Kidney glomerular epithelial cell (primary cell): ENCODE measurements at places on chromosomes 4 and X.
A peak's percentile ranks its signal among the peaks of the same experiment; 100 is the strongest.

DNA sequence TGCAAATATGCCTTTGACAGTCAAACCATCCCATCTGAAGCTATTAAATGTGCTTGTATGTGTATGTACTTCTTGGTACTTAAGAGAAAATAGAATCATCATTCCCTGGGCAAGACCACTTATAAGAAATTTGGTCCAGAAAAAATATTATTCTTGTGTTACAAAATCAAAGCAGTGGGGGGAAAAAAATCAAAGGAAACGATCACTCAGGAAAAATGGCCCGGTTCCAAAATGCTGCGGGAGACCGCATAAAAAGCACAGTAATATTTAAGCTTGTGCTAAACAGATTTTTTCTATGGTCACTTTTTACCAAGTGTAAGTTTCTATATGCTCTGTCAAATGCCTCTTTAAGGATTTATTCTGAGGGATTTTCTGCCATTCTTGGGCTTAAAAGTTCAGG is 36.1 kb downstream of the RAI2 start:
- DNase-seq: no peak

DNA sequence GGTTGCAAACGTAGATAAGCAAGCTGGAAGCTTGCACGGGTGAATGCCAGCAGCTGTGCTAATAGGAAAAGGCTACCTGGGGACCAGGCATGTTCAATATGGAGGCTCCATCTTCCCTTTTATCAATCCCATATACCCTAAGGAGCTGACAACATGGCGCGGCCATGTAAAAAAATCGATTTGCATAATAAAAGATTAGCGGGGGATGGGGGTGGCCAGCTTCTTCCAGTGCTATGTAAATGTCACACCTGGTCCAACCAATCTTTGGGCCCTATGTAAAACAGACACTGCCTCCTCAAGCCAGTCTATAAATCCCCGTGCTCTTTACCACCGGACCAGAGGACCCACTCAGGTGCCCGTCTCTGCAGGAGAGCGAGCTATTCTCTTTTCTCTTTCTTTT is 128.2 kb downstream of the GPAT3 start:
- DNase-seq: no peak

- DNase-seq: no peak
These were observed 18.6 kb downstream of the TRIM2 start for GRCh38 chr4:153222707-153223426.

DNA sequence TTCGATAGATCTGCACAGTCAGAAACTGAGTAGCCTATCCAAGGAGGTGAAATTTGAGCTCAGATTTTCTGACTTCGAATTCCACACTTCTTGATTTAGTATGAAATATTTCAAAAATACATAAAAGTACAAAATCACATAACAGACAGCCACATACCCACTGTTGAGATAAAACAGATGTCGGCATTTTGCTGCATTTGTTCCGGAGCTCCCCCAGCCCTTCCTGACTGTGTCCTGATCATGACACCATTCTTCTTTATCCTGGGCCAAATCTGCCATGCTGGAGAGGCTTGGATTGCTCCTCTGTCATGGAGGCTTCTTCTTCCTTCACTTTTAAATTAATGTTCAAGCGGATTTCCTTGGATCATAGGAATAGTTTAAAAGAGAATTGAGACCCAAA is 124.2 kb upstream of the RBPJ start:
- no peak for DNase-seq

DNA sequence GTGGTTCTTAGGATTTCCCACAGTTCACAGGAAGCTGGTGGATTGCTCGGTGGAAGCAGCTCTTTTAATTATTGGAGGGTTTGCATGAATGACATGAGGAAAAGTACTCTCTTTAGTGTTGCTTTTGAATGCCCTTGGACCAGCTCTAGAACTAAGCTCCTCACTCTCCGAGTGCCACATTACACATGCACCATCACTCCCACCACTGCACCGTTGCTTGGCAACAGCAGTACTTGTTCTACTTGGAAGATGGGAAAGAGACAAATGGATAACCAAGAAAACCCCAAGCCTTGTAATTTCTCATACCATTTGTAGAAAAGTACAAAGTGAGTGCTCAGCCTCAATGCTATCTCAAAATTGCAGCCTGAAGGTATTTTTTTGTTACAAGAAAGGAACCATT is 620.2 kb upstream of the BOD1L1 start:
- DNase-seq: no peak

- DNase-seq: no peak
These were observed 1.7 kb downstream of the GABRQ start for GRCh38 chrX:152639426-152639825.

- DNase-seq: no peak
These were observed 239.2 kb upstream of the SMIM31 start for GRCh38 chr4:164514765-164515164.

- DNase-seq: no peak
These were observed 41.4 kb upstream of the NDST4 start for GRCh38 chr4:115154826-115155225.

DNA sequence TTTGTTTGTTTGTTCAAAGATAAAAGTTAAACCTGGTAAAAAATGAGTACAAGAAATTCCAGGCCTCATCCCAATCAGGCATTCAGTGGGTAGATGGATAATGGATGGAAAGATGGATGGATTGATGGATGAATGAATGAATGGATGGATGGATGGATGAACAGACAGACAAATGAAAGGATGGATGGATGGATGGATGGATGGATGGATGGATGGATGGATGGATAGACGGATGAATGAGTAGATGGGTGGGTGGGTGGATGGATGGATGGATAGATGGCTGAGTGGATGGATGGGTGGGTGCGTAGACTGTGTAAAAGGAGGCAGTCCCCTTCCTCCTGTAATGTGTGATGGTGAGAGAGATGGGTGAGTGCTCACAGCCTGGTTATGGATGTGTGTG is 206.7 kb downstream of the FRMPD4 start:
- DNase-seq: no peak

DNA sequence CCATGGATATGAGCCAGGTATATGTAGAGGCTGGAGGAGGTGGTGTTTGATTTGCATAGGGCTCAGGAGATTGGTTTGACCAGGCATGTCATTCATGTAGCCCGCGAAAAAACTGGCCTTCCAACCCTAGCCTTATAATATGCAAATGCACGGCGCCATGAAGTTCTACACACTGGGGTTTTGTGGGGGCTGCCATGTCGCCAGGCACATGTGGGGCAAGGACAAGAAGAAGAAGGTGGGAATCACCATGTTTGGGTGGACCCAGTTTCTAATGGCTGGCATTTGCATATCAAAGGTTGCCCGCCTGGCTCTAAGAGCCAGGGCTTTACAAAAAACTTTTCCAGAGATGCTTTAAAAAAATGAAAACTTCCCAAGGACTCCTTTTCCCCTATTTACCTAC is 1251.0 kb downstream of the PCDH18 start:
- DNase-seq: no peak

DNA sequence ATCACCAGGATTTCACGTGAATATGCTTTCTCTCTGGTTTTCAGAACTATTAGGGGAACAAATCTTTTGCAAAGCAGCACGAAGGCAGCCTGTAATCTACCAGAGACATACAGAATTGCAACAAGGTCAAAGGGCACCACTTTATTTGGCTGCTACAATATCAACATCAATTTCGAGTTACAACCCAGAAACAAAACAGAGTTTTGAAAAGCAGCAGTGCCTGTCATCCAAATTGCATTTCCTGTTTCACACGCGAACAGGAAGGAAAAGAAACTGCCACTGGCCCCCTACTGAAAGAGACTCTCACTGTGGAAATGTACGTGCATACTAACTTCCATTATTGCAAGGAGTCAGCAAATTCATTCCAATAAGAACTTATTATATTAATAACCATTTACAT is 17.1 kb upstream of the C1QTNF7 start:
- DNase-seq: no peak

GRCh38 chrX:101619364-101619763 is 1.6 kb upstream of the ARMCX6 start:
- DNase-seq: no peak

DNA sequence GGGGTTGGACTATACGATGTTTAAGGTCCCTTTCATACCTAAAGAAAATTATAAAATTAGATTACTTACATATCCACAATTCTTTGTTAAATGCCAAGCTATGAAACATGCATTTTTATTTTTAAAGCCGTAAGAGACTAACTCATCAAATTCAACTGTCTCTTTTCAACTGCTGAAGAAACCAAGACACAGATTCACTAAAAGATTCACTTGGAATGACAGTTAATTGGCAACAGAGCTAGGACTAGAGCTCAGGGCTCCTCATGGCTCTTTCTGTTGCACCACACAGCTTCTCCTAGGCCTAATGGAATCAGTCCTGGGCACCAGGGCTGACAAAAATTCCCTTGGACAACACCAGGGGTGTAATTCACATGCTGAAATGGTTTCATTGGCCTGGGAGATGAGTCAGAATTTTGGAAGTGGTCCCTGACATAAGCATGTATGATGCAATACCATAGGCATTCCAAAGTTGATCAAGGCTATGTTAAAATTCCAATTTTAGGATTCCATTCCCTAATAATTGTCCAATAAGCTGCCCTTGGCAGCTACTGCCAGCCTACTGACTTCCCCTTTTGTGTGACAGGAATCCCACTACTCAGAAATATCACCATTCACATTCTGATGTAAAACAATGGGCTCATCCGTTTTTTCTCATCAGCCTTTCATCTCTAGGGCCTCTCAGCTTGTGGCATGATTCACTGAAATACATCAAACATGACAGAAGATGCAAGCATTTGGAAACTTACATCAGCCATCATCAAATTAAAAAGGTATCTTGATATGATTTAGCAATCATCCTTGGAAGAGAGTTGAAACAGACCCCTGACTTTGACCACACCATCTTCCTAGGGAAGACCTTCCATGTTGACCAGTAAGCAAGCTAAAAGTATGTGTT is 54.2 kb downstream of the PLAC1 start:
- DNase-seq: peak; percentile 7
